Amniotic epithelial cell (primary cell): ENCODE measurements at places on chromosomes 6 and 20.
A peak's percentile ranks its signal among the peaks of the same experiment; 100 is the strongest.

DNA sequence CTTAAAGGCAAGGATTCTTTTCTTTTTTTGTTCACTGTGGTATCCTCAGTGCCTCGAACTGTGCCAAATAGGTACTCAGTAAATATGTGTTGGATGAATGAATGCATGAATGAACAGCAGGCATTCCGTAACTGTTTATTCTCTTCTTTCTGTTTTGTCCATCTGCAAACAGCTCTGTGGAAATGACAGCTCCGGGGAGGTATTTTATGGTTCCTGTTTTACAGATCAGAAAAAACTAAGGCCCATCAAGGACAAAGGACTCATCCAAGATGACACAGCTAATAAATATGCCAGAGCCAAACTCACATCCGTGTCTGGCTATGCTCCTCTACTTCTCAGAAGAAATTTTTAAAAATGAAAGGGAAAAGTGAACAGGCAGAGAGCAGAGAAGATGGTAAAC lies 21.0 kb downstream of the JPH2 start:
- no peak for DNase-seq

- no peak for DNase-seq
Measured at GRCh38 chr6:13103169-13103568, 225.2 kb downstream of the TBC1D7 start.

GRCh38 chr6:18533793-18534192 lies 146.6 kb downstream of the RNF144B start:
- DNase-seq, result no peak

DNA sequence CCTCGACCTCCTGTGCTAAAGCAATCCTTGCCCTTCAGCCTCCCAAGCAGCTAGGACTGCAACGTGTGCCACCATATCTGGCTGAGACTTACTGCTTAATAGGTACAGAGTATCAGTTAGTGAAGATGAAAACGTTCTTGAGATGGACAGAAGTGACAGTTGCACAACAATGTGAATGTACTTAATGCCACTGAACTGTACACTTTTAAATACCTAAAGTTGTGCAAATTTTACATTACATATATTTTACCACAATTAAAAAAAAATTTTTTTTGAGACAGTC lies 25.9 kb downstream of the NUDT3 start:
- no peak for DNase-seq

DNA sequence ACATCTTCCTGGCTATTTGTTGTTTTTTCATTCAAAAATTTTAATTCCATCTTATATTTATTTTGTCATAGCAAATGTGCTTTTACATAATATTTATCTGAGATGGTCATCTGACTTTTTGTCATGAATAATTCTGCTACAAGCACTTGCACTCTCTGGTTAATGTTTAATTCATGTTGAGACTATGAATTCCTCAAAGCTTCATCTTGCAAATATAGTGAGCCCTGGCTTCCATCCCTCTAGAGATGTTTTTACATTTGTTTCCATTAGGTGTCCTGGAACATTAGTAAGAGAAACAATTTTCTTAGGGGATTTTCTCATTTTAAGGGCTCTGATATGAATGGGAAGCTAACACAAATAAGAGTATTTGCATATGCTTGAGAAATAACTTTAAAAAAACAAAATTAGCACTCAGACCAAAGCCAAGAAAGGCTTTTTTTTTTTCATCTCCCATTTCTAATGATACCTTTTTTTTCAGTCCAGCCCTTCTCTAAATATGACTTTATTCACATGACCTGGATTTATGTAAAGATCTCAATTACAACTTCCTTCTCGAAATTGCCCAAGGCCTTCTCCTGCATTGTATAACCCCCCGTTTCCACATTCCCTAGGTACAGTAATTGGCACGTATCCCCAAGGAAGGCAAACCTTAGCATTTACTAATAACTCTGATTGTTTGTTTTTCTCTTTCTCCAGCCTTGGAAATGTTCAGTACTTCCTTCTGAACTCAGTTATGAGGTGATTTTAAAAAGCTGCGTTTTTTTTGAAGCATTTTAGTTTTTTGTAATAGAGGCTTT lies 797.0 kb upstream of the GJE1 start:
- no peak for DNase-seq

DNA sequence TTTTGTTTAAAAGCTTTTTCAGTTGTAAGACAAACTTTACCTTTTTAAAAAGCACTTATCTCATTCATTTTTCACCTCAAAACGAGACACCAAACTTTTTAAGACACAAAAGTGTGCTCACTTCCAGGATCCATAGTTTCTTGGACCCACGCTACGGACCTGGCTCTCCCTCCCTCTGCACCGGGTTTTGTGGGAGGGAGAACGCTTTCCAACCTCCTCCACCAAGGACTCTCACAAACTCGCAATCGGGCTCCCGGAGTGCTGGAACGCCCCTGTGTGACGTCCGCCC lies 436 bp downstream of the CAGE1 start:
- peak; percentile 56 for DNase-seq

- DNase-seq, result no peak
Measured at GRCh38 chr6:20835315-20836010, 301.2 kb downstream of the CDKAL1 start.

DNA sequence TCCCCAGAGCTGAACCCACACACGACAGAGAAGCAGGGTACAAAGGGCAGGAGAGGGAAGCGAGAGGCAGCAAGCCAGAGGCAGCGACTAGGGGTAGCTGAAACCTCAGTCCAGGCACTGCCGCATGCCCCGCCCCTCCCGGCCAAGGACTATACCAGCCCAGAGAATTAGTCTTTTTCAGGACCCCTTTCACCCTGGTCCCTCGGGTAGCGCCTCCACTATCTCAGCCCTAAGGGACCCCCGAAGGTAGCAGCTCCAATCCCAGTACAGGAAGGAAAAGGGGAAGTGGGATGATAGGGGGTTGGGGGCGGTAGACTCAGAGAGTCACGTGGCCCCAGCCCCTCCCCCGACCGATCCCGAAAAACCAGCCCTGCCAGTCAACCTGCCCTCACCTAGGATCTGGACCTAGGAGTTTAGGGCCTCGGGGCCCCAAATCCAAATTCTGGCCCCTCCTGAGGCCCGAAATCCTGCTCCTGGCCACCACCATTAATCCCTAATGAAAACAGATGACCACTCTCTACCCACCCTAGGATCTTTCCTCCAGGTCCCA lies 1.3 kb downstream of the RGL2 start:
- DNase-seq, result no peak

- peak; percentile 43 for DNase-seq
Measured at GRCh38 chr6:35258858-35259193, 709 bp upstream of the ZNF76 start.

DNA sequence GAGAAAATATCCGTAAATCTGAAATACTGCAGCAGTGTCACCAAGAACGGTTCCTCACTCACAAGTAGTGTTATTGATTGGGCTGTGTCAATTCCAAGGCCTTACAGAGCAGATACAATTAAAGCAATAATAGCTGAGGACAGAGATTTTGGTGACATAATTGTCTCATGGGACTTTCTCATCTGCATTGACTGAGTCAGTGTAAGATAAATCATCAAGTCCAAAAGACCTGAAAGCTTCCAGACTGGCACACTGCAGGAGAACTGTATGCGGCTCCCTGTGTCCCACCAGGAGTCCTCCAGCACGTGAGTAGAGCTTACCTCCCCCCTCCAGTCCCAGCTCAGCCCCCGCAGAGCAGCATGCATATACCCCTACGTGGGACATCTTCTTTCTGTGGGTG lies 655.2 kb upstream of the ARID1B start:
- DNase-seq, result no peak

DNA sequence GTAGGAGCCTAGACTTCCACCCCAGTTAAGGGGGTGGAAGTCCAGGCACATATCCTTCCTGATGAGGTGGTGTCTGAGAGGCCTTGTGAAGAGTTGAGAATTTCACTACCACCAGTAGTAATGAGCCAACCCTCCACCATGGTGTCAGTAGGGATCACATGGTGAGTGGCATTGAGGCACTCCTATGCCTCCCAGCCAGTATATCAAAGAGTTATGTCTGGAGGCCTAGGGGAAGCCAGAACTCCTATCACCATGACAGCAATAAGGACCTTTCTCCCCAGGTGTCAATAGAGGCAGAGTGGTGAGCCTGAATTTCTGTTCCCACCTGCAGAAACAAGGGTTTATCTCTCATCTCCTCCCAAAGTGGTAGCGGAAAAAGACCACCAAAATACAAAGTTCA lies 106.6 kb upstream of the ADTRP start:
- no peak for DNase-seq

GRCh38 chr6:15357782-15358181 lies 111.9 kb downstream of the JARID2 start:
- DNase-seq, result no peak

DNA sequence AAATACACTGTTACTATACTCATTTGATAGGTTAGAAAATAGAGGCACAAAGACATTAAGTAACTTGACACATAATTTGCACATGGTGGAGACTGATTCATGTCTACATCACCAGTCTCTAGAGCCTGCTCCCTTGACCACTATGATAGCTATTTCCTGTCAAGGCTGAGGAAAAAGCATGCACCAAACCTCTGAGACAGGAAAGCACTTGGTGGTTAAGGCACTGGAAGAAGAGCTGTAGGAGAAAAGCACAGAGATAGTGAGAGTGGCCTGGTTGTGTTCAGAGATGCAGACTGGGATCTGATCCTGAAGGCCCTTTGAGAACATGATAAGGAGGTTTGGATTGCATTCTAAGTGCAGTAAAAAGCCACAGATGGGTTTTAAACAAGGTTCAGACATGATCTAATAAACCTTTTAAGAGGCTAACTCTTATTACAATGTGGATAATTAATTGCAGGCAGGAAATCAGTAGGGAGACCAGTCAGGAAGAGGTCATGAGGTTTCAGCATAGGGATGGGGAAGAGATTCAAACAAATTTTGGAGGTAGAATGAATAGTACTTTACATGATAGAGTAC lies 168.9 kb downstream of the PHF3 start:
- peak; percentile 96 for DNase-seq

- peak; percentile 53 for DNase-seq
Measured at GRCh38 chr6:109867970-109868358, 110.1 kb upstream of the GPR6 start.

DNA sequence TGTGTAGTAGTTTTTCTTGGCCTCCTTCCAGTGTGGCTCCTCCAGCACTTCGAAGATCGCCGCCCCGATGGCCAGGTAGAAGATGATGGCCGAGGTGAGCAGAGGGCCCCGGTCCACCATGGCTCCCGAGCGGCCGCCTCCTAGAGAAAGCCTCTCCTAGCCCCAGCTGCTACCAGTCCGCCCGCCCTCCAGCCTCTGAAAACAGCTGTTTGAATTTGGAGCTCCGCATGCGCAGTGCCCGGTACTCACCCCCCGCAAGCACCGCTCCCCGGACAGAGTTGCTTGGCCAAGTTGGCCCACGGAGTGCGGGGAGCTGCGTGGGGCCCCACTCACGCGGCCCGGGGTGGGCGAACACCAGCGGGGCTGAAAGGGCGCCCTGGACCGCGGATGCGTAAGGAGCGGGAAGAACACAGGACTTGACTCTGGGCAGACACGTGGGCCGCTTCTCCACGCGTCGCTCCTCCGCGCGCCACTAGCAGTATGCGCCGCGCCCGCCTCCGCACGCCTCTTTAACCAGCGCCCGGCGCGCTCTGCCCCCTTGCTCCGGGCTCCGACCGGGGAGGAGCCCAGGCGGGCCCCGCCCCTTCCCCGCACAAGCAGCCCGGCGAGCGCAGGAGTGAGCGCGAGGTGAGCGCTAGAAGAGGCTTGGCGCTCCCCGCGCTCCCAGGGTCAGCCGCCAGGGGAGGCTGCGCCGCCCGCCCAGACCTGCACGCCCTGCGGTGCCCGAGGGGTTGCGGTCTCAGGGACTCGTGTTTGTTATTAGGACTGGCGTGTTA lies at the start of gene KCNK5:
TSS of gene KCNK5 (minus strand) at position 484 of the 776 bp plus-strand sequence. CDS start at position 120, 364 bp downstream.
- DNase-seq, result no peak

DNA sequence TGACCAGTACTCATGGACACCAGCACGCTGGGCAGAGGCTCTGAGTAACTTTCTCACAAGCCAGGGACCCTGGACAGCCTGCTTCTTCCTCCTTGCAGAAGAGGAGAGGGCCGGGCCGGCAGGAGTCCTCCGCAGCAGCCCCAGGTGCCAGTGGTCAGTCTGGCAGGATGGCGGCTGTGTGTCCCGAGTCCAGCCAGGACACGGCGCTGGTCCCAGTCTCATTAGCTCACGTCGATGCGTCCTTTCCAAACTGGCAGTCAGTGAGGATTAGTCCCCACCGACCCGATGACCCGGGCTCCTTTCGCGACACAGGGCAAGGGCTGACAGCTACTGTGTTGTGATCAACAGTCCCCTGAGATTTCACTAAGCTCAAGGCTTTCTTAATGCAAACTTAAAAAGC lies 267.0 kb downstream of the TAF4 start:
- DNase-seq, result no peak

GRCh38 chr20:63658749-63659187 lies 656 bp downstream of the RTEL1 start:
- DNase-seq, result peak; percentile 47

- DNase-seq, result no peak
Measured at GRCh38 chr6:14743144-14743473, 502.8 kb upstream of the JARID2 start.

DNA sequence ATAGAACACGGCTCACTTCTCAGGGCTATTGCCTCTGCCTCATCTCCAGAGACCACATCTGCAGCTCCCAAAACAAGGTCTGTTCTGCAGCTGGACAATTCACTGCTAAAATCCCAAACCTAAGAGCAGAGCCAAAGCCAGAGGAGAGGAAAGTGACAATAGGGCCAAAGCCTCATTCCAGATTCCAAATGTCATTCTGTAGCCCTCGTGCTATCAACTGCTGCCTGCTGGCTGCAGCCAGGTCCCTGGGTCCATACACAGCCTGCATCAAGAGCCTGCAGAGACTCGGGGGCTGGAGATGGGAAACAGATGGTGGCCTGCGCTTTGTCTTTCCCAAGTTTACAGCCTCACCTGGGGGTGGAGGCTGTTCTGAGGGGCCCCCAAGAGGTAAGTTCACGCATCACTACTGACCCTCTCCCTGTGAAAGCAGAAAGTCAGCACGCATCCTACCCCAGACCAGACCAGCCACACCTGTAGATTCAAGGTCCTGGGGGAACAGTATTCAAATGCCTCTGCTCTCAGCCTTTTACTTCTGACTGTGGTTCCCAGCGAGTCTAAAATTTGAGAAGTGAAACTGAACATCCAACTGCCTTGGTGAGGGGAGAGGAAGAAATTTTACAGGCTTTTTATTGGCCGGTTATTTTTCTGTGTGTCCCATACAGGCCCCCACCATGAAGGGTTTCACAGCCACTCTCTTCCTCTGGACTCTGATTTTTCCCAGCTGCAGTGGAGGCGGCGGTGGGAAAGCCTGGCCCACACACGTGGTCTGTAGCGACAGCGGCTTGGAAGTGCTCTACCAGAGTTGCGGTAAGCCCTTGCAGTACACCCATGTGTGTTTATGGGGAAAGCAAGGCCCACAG lies at the start of gene LY86:
TSS of gene LY86 (plus strand) at position 657 of the 860 bp plus-strand sequence. CDS start at position 672, 15 bp downstream.
- DNase-seq, result no peak

DNA sequence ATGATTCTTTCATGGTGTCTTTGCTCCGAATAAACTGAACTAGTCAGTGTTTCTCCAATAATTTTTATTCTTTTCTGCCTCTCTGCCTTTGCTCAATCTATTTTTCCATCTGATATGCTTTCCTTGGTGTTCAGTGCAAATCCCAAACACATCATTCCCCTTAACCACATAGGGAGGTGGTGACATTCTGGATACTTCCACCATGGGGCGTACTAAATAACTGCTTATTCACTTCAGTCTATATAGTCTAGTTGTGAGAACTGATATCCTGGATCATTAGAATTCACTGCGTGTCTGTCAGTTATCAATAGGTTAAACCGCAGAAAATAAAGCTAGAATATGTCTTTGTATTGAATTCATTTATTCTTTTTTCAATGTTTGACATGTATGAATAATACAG lies 83.1 kb downstream of the KCNQ5 start:
- DNase-seq, result peak; percentile 14

- DNase-seq, result no peak
Measured at GRCh38 chr20:8321001-8321400, 188.9 kb downstream of the PLCB1 start.
